CD4-positive, alpha-beta T cell treated with Interleukin-12 subunit alpha and Interleukin-12 subunit beta, for 1 hour (primary cell): ENCODE measurements at places on chromosomes 11 and 22.
A peak's percentile ranks its signal among the peaks of the same experiment; 100 is the strongest.

DNA sequence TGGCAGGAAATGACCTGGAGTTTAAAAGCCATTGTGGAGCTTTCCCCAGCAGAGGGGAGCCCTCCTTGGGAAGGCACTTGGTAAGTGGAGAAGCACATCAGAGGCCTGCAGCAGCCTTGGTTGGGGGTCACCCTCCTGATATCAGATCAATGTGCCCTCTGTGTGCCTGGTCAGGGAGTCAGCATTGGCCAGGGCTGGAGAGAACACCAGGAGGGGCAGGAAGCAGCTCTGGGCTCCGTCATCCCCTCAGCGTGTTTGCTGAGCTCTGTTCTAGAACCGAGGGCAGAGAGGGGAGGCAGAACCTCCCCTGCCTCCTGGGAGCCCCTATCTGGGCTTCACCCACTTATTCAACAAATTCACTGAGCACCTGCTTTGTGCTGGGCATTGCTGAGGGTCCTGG is 846.0 kb downstream of the TBC1D22A start:
- DNase-seq: no peak

GRCh38 chr11:35298369-35298768 is 121.0 kb downstream of the SLC1A2 start:
- DNase-seq: no peak

- DNase-seq: no peak
These were observed 627 bp downstream of the JRKL start for GRCh38 chr11:96390488-96390792.

- DNase-seq: no peak
These were observed 292.7 kb downstream of the ETS1 start for GRCh38 chr11:128294671-128295050.

- DNase-seq: no peak
These were observed 27.9 kb downstream of the GNAZ start for GRCh38 chr22:23098230-23098705.

DNA sequence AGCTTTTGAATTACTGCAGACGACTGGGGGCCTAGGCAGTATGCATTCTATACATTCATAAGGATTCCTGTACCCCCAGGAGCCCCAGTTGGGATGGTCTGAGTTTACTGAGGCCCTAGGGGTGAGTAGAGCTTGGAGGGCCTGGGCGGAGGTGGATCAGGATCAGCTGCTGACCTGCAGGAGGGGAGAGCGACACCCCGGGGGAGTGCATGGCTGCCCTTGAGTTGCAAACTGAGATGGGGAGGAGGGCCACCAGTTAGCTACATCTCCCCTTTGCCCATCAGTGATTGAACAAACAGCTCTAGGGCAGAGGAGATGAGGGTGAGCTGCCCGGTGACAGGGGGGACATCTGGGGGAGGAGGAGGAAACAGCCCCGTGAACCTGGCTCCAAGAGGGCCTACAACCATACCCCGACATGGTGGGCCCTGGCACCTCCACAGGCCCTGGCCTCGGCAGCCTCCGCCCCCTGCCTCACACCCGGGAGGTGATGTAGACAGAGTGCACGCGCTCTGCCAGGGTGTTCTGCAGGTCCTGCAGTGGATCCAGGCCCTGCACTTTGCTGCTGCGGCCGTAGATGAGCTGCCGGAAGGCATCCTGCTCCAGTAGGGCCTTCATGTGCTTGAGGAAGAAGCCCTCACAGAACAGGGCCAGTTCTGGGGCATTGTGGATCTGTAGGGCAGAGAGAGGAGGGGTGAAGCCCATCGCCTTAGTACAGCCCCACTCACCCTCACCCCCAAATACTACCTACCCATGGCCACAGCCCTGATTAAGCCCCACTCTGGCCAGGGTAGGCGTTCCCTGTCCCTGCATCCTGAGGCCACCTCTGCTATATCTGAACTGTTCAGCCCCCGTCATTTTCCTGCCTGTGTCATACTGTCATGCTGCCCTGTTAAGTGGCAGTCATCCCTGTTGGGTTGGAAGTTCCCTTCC is 46.8 kb downstream of the NAT10 start:
- no peak for DNase-seq

- no peak for DNase-seq
These were observed 74.8 kb upstream of the BLID start for GRCh38 chr11:122190768-122191167.

- no peak for DNase-seq
These were observed 155.7 kb downstream of the NAV2 start for GRCh38 chr11:19868281-19868821.

GRCh38 chr11:61904539-61905048 is 12.8 kb downstream of the RAB3IL1 start:
- DNase-seq: no peak

- no peak for DNase-seq
These were observed 224.9 kb downstream of the DSCAML1 start for GRCh38 chr11:117572129-117572528.

DNA sequence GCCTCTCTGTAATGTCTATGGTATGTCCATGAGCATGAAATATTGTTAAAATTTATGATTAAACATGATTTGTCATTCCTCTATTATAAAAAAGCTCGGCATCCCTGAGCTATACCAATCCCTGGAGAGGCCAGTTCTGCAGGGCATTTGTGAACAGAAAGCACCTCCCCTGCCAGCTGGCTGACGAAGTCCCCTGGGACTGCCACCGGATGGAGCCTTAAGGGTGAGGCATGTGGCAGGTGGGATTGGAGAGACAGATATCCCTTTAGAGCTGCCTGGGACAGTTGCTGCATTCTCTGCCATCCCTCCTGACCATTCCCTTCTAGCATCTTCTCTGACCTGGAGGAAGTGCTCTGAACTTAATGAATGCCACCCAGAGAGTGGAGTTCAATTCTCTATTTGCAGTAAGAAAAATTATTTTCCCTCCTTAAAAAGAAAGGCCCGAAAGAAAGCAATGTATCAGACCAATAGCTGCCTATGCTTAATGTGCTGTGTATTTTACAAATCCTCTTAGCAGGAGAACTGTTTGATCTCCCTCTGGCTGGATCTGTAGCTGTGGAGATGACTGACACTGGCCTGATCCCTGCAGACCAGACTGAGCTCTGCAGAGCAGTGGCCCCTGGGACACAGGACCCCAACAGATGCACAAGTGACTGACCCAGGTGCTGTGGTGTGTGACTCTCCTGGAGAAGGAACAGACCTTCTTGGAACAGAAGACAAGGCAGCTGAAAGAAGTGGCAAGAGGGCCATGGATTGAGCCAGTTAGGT is 219.0 kb upstream of the NAV2 start:
- no peak for DNase-seq

DNA sequence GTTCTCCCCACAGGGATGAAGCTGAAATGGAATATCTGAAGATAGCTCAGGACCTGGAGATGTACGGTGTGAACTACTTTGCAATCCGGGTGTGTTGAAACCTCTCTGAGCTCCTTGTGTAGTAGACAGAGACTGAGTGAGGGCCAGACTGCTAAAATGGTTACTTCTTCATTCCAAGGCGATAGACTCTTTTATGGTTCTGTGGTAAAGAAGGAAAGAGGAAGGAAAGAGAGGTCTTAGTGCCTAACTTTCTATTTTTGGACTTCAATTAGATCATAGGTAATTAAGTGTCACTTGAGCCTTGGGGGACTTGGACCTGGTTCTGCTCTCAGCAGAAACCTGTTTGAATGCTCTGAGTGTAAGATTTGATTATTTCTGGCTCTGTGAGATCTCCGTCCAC is 54.7 kb downstream of the NF2 start:
- no peak for DNase-seq

- no peak for DNase-seq
These were observed 153.9 kb downstream of the CHST1 start for GRCh38 chr11:45511566-45511965.

- no peak for DNase-seq
These were observed 20.6 kb downstream of the GRAMD1B start for GRCh38 chr11:123450623-123451022.

GRCh38 chr22:20130319-20130718 is 1.3 kb upstream of the ZDHHC8 start:
- DNase-seq: peak; percentile 25

DNA sequence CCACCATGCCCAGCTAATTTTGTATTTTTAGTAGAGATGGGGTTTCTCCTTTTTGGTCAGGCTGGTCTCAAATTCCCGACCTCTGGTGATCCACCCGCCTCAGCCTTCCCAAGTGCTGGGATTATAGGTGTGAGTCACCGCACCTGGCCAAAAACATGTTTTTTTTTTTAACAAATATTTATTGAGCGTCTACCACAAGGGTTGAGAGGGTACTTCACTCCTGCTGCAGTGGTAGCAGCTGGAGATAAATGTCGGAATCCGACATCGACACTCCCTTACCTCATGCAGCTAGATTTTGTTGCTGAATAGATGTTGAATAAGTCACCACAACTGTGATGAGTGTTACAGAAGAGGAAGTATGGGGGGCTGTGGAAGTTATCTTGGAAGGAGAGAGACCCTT is 971 bp downstream of the DNAJB13 start:
- DNase-seq: no peak

- no peak for DNase-seq
These were observed 293.3 kb upstream of the MPPED2 start for GRCh38 chr11:30879322-30880005.

GRCh38 chr22:32327066-32327465 is 30.6 kb upstream of the RFPL3 start:
- DNase-seq: no peak

GRCh38 chr11:110366291-110366690 is 63.5 kb upstream of the FDX1 start:
- DNase-seq: no peak

GRCh38 chr11:116078101-116078591 is 573.9 kb upstream of the CADM1 start:
- DNase-seq: no peak

DNA sequence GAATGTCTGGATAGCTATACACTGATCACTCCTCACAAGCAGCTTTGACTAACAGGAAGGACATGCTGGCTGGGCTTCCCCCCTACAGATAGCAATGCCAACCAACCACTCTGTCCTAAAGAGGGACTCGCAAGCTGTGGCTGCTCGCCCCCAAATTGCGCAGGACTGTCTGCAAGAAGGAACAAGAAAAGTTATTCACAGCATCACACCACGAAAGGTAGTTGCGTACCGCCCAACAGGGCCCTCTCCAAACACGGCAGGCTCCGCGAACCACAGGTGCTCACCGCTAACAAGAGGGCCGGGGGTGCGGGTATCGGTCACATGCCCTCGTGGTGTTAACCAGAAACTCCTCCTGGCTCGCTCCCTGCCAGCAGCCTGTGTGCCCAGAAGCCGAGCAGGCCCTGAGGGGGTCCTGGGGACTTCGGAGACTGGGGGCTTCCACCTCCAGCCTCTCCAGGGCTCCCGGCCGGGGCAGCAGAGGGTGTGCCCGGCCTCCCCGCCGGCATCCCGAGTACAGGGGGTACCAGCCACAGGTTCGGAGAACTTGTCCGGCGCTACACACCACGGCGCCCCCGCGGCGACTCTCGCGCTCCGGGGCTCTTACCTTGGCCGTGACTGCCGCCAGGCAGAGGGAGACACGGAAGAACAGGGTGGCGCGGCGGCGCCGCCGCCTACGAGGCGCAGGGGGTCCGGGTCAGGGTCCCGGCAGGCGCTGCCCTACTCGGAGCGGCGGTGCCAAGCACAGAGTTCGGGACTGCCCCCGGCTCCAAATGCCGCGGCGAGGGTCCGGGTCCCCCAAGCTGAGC is 682 bp downstream of the LARGE1 start:
- no peak for DNase-seq

DNA sequence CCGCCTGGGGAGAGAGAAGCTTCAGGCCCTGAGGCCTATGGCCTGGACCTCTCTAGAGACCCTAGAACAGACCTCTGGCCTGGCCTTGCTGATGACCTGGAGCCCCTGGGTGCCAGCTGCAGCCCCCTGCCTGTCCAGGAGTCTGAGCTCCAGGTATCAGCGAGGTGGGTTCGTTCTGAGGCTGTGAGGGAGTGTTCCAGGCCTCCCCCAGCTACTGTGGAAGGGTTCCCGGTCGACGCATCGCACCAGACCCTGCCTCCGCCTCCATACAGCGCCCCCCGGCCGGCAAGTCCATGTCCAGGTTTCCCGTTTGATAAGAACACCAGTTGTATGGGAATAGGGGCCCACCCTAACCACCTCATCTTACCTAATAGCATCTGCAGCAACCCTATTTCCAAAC is 111.1 kb downstream of the KCNQ1 start:
- DNase-seq: no peak

GRCh38 chr22:34784056-34784455 is 281.9 kb upstream of the ISX start:
- no peak for DNase-seq

DNA sequence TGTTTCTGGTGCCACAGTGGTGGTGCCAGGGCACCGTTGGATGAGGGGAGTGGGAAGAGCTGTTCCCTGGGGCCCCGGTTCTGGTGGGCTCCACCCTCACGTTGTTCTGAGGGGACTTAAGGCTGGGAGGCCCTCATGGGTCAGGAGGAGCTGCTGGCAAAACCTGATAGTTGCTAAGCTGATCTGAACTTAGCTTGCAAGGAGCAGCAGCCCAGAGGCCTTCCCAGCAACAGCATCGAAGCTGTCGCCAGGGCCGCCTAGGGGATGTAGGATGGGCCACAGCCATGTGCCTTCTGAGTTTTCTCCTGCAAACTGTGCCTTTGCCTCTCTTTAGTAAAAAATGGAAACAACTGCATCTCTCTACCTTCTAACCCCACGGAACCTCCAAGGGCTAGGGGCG is 240.2 kb downstream of the TBC1D22A start:
- no peak for DNase-seq

- DNase-seq: no peak
These were observed 7.7 kb downstream of the IL2RB start for GRCh38 chr22:37141971-37142370.

DNA sequence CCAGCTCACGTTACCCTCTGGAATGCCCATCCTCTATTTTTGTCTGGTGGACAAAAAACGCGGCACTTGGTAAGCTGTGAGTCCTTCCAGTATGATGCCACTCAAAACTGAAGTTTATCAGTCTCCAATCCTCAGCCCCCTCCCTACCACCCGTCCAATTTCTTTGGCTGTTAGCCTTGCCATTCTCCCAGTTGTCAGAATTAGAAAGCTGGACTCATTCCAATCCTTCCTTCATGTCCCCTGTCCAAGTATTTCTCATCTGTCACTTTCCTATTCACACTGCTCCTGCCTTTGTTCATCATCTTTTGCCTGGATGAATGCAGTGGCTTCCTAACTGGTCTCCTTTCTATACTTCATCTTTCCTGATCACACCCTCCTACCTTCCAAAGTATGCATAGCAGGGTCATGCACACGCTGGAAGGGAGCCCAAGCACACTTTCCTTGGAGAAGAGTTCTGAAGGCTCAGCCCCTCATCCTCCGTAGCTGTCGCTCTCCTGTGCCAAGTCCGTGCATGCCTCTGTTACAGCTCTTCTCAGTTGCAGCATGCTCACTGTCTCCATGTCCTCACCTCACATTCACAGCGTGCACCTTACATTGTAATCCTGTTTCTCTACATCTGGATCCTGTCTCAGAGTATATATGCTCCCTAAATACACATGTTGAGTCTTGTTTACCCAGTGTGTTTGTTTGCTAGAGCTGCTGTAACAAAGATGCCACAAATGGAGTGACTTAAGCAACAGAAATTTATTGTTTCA is 19.4 kb downstream of the APLP2 start:
- no peak for DNase-seq
